ENCODE measurements at places on chromosomes 6 and 20. TPM values are rescaled to one million over a fixed set of nuclear protein-coding genes. Genes with fewer than 3 reads are reported as not detected.

DNA sequence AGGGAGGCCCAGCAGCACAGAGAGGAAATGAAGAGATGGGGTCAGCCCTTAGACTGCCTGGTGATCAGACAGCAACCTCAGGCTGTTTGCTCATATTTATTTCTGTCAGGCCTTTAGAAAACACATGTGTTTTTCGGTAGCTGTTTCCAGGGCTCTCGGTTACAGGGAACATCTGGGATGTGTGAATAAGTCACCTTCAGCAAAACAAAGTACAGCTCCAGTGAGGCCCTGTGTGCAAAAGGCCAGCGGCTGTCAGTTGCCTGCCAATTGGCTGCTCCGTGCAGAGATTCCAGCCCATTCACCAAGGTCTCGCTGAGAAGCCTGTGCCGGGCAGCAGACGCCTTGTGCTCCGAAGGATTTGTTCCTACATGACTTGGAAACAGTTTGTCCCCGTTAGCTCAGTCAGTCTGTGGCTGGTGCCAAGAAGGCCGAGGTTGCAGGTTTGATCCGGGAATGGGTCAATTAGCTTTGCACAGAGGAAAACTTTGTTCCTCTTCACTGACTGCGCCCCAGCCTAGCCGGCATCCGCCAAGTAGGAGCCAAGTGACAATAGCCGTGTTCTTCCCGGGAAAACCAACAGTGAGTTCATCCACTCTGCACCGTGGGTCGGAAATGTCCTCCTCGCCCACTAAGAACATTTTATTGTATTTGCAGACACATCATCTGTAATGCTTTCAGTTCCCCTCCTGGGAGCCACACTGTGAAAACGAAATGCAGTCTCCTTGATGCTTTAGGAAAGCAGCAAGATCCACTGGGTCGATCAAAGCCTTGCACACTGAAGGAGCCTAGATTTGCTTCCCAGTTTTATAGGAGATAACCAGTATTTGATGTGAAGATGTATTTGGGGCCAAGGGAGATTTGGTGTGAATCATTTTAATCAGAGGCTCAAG lies 315.4 kb upstream of the CDYL start:
- no peak for DNase-seq

- DNase-seq: no peak
Measured at GRCh38 chr20:57508381-57508780, 16.6 kb downstream of the CTCFL start.

GRCh38 chr6:999552-999951 lies 306.6 kb upstream of the EXOC2 start:
- DNase-seq: no peak

Gene USP49
- 3.1 TPM for total RNA-seq

Gene BRD2
- 62.6 TPM for total RNA-seq
